ENCODE measurements at places on chromosomes 7 and 10. TPM values are rescaled to one million over a fixed set of nuclear protein-coding genes. Genes with fewer than 3 reads are reported as not detected.

- no peaks in the 10 kb centered on the region for H3K27me3 ChIP-seq
- no peaks in the 10 kb centered on the region for H3K4me1 ChIP-seq
- H3K4me3 ChIP-seq, result no peak overlapping the region
Observed at GRCh38 chr7:12921751-12922345, 234.4 kb downstream of the ARL4A start.

- no peak overlapping the region for H3K27ac ChIP-seq
- no peak overlapping the region for H3K4me3 ChIP-seq
- no peaks in the 10 kb centered on the region for H3K36me3 ChIP-seq
Observed at GRCh38 chr10:66746246-66746645, 179.6 kb upstream of the LRRTM3 start.

DNA sequence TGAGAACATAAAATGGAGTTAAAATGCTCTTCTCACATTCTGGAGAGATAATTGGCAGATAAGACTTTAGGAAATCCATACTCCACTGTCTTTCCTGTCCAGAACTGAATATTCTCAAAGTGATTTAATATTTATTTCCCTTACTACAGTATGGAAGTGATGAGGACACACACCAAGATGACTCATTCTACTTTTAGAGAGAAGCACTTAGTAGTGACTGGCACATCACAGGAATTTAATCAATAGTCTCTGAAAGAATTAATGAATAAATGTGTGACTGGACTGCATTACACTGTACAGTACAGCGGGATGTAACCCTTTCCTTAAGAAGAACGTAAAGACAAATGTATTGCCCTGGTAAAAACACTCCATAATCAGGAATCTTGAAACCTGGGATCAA lies 116.7 kb downstream of the SEMA3E start:
- DNase-seq, result no peak
- H3K4me1 ChIP-seq, result peaks cover 5% of the 10 kb centered on the region

The HOXA2 gene
- polyA plus RNA-seq, result 0.12 TPM

- H3K27me3 ChIP-seq, result no peaks in the 10 kb centered on the region
- peak; percentile 40 for DNase-seq
- H3K4me1 ChIP-seq, result no peaks in the 10 kb centered on the region
Observed at GRCh38 chr10:116444527-116445142, 17.0 kb downstream of the PNLIPRP3 start.

The ITPRID1 gene
- polyA plus RNA-seq, result not detected

The VAX1 gene
- polyA plus RNA-seq, result not detected

- no peaks in the 10 kb centered on the region for H3K36me3 ChIP-seq
- no peaks in the 10 kb centered on the region for H3K27me3 ChIP-seq
Observed at GRCh38 chr10:21398563-21399231, 126.8 kb downstream of the SKIDA1 start.

DNA sequence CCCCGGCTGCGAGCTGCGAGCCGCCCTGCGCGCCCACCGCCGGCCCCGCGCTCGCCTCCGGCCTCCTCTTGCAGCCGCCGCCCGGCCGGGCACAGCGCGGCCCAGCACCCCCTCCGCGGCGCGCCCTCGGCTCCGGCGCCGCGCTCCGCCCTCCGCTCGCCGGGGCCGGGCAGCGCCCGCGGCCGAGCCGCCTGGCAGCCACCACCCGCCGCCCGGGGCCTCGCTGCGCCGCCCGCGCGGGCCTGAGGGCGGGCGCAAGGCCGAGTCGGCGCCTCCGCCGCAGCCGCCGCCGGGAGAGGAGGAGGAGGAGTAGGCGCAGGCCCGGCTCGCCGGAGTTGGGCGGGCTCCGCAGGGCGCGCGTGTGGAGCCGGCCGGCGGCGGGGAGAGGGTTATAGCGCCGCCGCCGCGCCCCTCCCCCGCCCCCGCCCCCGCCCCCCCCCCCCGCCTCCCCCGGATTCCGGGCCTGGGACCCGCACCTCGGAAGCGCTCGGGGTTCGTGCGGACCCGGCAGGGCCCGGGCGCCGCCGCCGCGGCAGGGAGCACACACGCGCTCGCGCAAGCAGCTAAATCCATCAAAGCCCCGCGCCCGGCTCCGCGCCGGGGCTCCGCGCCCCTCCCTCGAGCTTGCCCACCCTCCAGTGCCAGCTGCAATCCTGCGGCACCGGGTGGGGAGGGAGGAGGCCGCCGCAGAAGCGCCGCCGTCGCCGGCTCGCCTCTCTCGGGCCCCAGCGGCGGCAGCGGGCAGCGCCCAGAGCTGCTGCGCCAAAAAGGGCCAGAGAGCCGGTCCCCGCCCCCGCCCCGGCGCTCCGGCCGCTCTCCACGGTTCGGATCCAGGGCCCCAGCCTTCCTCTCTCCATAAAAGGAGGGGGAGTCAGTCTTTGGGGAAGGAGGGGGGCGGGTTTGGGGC lies at the start of gene PDGFA:
Gene PDGFA, minus strand, starts transcription at position 363 of the 907 bp plus-strand sequence. CDS start 845 bp downstream, outside the sequence.
- peak within 1 kb of the TSS; percentile 55 for H3K4me3 ChIP-seq
- peaks cover 46% of the 10 kb centered on the region for H3K27me3 ChIP-seq
- peak within 1 kb of the TSS; percentile 8 for H3K27ac ChIP-seq
- no peaks in the 10 kb centered on the region for H3K36me3 ChIP-seq
- peaks cover 19% of the 10 kb centered on the region for H3K4me1 ChIP-seq

The C1QL3 gene
- 0.42 TPM for polyA plus RNA-seq

The ZNF3 gene
- 53.6 TPM for polyA plus RNA-seq

- no peak overlapping the region for H3K4me3 ChIP-seq
- no peaks in the 10 kb centered on the region for H3K36me3 ChIP-seq
- peak overlapping the region; percentile 88 for H3K27ac ChIP-seq
- peak; percentile 67 for DNase-seq
Observed at GRCh38 chr7:138126928-138127327, 50.7 kb downstream of the AKR1D1 start.

The LIPF gene
- polyA plus RNA-seq, result not detected

- no peak overlapping the region for H3K27ac ChIP-seq
- H3K36me3 ChIP-seq, result no peaks in the 10 kb centered on the region
- DNase-seq, result no peak
- H3K4me3 ChIP-seq, result no peak overlapping the region
- no peaks in the 10 kb centered on the region for H3K4me1 ChIP-seq
Observed at GRCh38 chr10:24915304-24915703, 37.1 kb downstream of the PRTFDC1 start.

The EXOC4 gene
- 33.6 TPM for polyA plus RNA-seq

The RNF133 gene
- not detected for polyA plus RNA-seq

DNA sequence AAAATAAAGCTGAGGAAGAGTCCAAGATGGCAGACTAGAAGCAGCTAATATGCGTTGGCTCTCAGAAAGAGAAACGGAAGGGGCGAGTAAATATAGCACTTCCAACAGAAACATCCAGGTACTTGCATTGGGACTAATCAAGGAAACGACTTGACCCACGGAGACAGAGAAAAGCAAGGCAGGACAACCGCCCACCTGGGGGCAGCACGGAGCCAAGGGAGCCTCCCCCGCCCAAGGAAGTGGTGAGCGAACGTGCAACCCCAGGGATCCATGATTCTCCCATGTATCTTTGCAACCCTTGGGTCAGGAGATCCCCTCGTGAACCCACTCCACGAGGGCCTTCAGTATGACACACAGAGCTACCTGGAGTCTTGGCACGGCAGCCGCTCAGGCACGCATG lies 45.4 kb upstream of the GRM3 start:
- H3K36me3 ChIP-seq, result no peaks in the 10 kb centered on the region
- DNase-seq, result peak; percentile 27
- H3K4me1 ChIP-seq, result no peaks in the 10 kb centered on the region
- no peak overlapping the region for H3K4me3 ChIP-seq
- H3K27ac ChIP-seq, result no peak overlapping the region

- no peak for DNase-seq
- H3K27ac ChIP-seq, result no peak overlapping the region
Observed at GRCh38 chr7:100210805-100211204, 8.9 kb upstream of the PVRIG start.

DNA sequence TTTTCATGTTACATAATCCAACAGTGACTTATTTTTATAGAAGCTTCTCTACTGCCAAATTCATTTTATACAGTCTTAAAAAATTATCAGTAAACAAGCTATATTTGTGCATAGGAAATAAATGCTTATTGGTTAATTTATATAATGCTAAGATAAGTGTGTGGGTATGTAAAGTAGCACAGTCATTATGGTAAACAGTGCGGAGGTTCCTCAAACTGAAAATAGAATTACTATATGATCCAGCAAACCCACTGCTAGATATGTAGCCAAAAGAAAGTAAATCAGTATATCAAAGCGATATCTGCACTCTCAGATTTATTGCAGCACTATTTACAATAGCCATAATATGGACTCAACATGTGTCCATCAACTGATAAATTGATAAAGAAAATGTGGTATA lies 71.1 kb downstream of the ATRNL1 start:
- no peaks in the 10 kb centered on the region for H3K36me3 ChIP-seq
- no peaks in the 10 kb centered on the region for H3K4me1 ChIP-seq
- no peak for DNase-seq
- H3K27me3 ChIP-seq, result no peaks in the 10 kb centered on the region
- H3K27ac ChIP-seq, result no peak overlapping the region

The CALCR gene
- not detected for polyA plus RNA-seq
